CD4-positive, alpha-beta memory T cell (primary cell): ENCODE measurements at places on chromosomes 5 and 9.

DNA sequence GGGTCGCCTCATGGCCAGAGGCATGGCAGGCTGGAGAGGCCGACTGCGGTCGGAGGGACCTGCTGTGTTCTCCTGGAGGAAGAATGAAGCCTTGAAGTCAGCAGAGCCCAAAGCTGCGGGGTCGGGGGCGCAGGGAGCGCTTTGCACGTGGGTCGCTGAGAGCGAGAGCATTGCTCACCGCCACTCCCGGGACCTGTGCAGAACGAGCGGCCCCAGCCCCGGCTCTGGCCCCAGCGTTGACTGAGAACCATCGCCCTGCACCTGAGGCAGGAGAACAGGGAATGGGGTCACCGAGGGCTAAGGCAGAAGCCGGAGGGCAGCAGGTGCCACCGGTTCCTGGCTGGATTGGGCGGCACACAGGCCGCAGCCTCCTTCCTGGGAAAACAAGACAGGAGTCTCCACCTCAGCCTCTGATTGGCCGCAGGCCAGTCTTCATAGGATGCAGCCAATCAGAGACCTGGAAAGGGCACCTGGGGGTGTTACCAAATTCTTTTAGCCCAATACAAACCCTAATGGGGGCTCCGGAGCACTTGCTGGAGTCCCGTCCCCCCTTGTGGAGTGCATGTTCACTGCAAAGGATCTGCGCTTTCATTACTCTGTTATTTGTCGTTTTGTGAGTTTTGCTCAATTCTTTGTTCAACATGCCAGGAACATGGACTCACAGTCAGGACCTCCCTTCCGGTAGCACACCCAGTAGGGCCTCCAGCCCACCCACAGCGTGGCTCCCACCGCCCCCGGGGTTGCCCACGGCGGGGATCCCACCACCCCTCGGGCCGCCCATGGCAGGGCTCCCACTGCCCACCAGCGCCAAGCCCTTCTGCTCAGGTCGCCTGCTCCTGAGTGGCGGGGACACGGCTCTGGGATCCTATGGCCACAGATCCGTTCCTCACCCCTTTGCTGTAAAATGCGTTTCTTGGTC, 24.7 kb upstream of the SLC6A19 start:
- no peak for DNase-seq
- no peaks in the 10 kb centered on the region for H3K27me3 ChIP-seq
- H3K27ac ChIP-seq, result no peak overlapping the region

DNA sequence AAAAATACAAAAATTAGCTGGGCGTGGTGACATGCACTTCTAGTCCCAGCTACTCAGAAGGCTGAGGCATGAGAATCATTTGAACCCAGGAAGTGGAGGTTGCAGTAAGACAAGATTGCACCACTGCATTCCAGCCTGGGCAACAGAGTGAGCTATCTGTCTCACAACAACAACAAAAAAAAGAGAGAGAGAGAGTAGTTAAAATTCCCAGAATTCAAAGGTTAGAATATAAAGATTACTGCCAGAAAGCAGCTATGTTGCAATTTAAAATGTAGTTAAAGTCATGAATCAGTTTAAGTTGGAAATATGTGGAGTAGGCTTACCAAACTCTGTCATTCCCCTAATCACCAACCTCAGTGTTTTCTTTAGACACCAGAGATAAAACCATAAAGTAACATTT, 58.7 kb upstream of the SUSD1 start:
- no peak overlapping the region for H3K4me3 ChIP-seq
- H3K27ac ChIP-seq, result no peak overlapping the region
- no peaks in the 10 kb centered on the region for H3K27me3 ChIP-seq
- DNase-seq, result no peak
- no peaks in the 10 kb centered on the region for H3K4me1 ChIP-seq

DNA sequence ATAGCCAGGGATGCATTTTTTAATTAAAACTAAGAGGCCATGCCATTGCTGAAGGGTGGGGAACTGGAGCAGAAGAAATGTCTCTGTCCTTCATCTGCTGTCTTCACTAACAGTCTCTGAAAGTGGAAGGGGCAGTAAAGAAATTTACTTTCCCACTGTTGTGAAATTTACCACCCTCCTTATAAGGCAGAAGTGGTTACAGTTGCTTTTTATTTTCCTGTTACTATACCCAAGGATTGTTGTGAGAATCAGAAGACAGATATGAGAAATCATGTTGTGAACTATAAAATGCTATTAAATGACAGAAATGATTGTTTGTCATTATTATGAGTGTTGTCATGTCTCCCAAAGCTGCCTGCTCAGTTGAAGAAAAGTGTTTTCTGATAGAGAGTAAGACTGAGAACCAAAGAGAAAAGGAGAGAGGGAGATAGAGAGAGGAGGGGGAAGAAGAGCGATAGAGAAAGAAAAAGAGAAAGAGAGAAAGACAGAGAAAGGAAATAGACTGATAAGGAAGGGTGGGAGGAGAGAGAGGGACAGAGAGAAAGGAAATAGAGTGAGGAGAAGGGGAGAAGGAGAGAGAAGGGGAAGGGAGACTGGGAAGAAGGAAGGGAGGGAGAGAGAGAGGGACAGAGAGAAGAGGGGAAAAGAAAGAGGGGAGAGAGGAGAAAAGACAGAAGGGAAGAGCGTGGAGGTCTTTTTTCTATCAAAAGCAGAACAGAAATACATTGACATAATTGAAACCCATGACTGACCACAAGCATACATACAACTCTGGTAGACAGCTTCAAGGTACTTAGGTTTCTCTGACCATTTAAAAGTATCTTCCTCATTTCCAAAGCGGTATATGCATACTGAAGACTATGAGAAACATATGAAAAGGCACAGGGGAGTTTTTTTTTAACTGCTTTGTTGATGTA, 22.5 kb downstream of the SEC61B start:
- no peaks in the 10 kb centered on the region for H3K4me1 ChIP-seq
- H3K27me3 ChIP-seq, result no peaks in the 10 kb centered on the region
- no peak overlapping the region for H3K27ac ChIP-seq
- H3K4me3 ChIP-seq, result no peak overlapping the region
- no peak for DNase-seq
- H3K36me3 ChIP-seq, result no peaks in the 10 kb centered on the region

- no peak for DNase-seq
- no peaks in the 10 kb centered on the region for H3K4me1 ChIP-seq
- no peaks in the 10 kb centered on the region for H3K36me3 ChIP-seq
- H3K27ac ChIP-seq, result no peak overlapping the region
- no peak overlapping the region for H3K4me3 ChIP-seq
Observed at GRCh38 chr9:135858491-135859185, 48.7 kb downstream of the CAMSAP1 start.

DNA sequence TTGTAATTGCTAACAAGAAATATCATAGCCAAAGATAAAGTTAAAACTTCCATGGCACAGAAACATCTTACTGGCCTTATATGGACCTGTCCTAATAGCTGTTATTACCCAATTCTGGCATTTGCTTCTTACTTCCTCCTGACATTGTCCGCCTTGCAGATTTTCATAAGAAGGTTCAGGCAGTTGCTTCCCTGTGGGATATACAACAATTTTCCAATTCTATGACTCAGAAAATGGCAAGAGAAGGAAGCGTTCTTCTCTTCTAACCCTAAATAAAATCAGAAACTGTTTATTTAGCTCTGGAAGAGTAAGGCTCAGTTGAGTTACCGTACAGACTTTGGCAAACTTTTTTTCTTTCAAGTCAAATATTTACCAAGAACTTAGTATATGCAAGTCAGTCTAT, 1.7 kb downstream of the PRKAA1 start:
- H3K36me3 ChIP-seq, result no peaks in the 10 kb centered on the region
- H3K4me3 ChIP-seq, result no peak overlapping the region
- no peaks in the 10 kb centered on the region for H3K27me3 ChIP-seq
- peaks cover 52% of the 10 kb centered on the region for H3K4me1 ChIP-seq
- DNase-seq, result no peak

GRCh38 chr5:138716456-138716924, 36.7 kb upstream of the CTNNA1 start:
- no peak for DNase-seq
- H3K27ac ChIP-seq, result no peak overlapping the region
- no peaks in the 10 kb centered on the region for H3K27me3 ChIP-seq

GRCh38 chr5:38448568-38449350, 107.7 kb downstream of the LIFR start:
- H3K27ac ChIP-seq, result no peak overlapping the region
- H3K4me1 ChIP-seq, result peaks cover 17% of the 10 kb centered on the region
- no peaks in the 10 kb centered on the region for H3K36me3 ChIP-seq
- no peak for DNase-seq
- peaks cover 5% of the 10 kb centered on the region for H3K27me3 ChIP-seq
- no peak overlapping the region for H3K4me3 ChIP-seq

DNA sequence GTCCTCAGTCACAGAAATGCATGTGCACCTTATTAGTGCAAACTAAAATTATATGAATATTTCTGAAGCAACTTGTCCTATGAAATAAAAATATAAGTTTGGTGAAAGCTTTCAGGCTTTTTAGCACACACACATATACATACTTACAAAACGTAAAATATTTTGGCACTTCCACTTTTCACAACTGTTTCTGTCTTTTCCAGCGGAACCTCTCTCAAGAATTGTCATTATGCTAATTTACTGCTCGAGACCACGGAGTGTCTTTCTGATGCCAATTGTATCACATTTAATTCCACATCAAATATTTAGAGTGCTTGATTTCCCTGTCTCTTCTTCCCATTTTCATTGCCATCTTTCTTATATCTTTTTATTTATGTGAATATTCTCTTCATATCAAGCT, 100.4 kb downstream of the MEF2C start:
- no peaks in the 10 kb centered on the region for H3K27me3 ChIP-seq
- H3K27ac ChIP-seq, result no peak overlapping the region
- H3K4me3 ChIP-seq, result no peak overlapping the region
- no peak for DNase-seq

GRCh38 chr5:132640613-132641012, 17.4 kb upstream of the IL13 start:
- peaks cover 33% of the 10 kb centered on the region for H3K36me3 ChIP-seq
- no peak overlapping the region for H3K4me3 ChIP-seq
- no peaks in the 10 kb centered on the region for H3K4me1 ChIP-seq
- H3K27ac ChIP-seq, result no peak overlapping the region
- no peaks in the 10 kb centered on the region for H3K27me3 ChIP-seq
